ENCODE measurements at places on chromosomes 5 and 9. TPM values are rescaled to one million over a fixed set of nuclear protein-coding genes. Genes with fewer than 3 reads are reported as not detected.

The GRIA1 gene
- not detected for total RNA-seq

The DMGDH gene
- total RNA-seq, result 0.60 TPM

The KIF12 gene
- 0.56 TPM for total RNA-seq

The OTULIN gene
- 26.1 TPM for total RNA-seq

The SGCD gene
- total RNA-seq, result 0.52 TPM

The NR2F1-AS1 gene
- 0.84 TPM for total RNA-seq

The DMRT3 gene
- total RNA-seq, result not detected

DNA sequence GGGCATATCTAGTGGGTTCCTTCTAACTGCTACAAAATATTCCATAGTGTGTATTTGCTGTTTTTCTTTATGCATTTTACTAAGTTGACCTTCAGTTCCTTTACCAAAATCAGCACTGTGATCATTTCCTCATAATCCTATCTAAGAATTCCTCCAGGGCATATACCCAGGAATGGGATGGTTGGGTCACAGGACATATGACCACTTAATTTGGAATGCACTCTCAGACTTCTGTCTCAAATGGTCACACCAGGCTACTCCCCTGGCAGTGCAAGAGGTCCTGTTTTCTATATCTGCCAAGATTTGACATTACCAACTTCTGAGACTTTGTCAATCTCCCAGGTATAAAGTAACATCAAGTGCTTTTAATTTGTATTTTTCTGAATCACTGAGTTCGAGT lies 63.9 kb downstream of the ADAMTS12 start:
- no peak for ATAC-seq

DNA sequence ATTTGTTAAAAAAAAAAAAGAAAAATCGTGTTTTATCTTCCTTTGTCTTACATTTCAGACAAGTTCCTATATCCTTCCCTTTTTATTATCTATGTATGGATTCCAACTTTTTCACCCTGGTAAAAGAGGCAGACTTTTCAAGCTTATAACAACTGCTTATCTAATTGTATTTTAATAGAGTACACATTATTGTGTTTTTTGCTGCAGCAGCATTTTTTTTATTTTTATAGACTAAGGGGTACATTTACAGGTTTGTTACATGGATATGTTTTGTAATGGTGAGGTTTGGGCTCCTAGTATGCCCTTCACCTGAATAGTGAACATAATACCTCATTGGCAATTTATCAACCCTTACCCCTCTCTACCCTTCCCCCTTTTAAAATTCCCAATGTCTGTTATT lies 195.0 kb upstream of the RGMB start:
- ATAC-seq, result no peak

DNA sequence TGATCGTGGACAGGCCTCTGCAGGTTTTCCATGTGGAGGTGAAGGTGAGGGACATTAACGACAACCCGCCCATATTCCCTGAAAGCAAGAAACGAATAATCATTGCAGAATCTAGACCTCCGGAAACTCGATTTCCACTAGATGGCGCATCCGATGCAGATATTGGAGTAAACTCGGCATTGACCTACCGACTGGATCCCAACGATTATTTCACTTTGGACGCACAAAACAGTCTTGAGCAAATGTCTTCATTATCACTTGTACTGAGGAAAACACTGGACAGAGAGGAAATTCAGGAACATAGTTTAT lies 621 bp downstream of the PCDHA13 start:
- no peak for ATAC-seq

DNA sequence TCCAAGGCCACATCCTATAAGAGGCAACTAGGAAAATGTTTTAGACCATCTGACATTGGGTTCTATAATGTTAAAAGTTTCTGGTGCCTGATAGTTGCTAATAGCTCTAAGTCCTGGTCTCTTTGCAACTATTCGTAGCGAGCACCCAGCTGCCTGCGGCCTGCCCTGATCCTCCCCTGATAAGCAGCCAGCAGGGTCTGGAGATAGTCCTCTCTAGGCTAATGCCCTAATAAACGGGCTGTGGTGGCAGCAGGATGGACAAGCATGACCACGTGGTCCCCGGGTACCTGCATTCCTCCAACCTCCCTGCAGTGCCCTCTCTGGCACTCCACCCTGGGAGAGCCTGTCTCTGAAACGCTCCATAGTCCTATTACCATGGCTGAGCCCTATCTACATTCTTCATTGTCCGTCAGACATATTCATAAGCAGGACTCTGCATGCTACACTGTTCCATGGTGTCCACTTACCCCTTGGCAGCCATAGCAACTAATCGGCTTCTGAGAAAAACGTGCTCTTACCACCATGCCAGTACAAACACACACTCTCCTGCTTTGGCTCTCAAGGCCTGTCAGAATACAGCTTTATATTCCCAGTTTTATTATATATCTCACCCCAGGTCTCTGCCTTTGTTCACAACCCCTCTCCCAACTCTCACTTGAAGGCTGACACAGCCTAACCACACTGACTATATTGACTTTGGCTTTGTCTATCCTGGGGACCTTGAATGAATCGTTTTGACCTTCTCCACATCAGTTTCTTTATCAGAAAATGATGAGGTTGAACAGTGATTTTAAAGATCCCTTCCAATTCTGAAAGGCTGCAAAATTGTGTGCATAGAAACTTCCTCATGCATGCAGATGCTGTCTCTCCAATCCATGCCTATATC lies 49.9 kb upstream of the DAPK1 start:
- no peak for ATAC-seq

- no peak for ATAC-seq
Observed at GRCh38 chr5:171913987-171914273, 92.5 kb downstream of the FBXW11 start.

GRCh38 chr5:143972068-143972467 lies 160.1 kb downstream of the HMHB1 start:
- no peak for ATAC-seq

DNA sequence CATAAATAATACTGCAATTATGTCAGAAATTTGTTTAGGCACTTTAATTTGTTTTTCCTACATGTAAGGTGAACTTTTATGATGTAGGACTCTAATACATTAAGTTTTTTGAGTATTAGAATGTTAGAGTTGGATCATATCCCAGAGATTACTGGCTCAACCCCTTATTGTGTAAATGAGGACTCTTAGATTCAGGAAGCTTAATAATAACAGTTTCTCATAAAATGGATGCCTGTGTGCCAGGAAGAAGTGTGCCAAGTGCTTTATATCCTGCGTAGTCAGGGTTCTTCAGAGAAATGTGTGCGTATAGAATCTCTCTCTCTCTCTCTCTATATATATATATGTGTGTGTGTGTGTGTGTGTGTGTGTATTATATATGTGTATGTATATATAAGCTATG lies 388.5 kb downstream of the CAAP1 start:
- ATAC-seq, result no peak

- no peak for ATAC-seq
Observed at GRCh38 chr9:35923598-35923926, 14.3 kb downstream of the SPAAR start.

DNA sequence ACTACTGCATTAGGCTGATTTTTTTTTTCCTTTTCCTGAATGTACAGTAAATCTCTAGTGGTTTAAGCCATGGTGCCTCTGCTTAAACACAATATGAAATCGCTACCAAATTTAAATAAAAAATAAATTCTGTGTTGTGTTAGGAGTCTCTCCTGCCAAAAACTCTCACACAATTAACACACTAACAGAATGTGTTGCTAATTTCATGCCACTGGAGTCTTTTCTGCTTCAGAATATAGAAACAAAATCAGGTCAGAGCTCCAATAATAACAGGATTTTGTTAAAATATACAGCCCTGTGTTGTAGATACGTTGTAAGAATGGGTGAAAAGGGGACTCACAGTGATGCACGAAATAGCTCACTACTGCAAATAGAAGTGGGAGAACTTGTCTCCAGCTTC lies 398.8 kb downstream of the ZSWIM6 start:
- no peak for ATAC-seq

DNA sequence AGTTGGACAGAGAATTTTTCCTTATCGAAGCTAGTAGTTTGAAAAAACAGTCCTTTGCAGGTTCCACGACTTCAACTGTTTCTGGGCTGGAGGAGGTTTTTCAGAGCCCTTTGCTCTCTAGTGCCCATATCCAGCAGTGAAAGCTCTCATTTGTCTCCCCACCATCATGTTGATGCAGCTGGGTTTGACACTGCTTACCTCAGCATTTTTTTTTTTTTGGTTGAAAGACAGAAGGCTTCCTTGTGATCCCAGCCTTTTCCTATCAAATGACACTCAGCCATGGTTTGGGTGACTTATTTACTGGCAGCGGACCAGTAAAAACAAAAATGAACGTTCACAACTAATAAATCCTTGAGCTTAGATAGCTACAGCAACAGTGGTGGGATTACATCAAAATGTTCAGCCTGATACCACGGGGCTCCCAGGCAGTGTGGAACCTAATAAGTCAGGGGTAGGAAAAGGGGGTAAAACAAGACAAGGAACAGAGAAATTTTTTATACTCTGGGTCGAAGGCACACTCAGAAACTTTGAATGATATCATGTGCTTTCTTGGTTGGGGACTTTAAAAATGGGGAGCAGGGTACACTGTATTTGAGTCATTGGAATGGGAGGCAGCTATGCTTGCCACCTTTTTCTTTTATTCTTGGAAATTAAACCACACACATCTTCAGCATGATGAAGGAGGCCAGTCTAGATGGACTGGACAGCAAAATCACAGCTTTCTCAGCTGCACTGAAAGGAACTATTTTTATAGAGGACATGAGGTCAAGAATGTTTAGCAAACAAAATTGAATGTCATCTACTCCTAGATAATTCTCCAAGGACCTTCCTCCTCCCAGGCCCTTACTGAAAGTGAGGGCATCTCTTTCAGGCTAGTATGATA lies 308.9 kb upstream of the MPDZ start:
- no peak for ATAC-seq

- ATAC-seq, result peak; percentile 48
Observed at GRCh38 chr5:156326718-156327259, at the start of gene SGCD. TSS of gene SGCD (plus strand) at chr5:156327164.

DNA sequence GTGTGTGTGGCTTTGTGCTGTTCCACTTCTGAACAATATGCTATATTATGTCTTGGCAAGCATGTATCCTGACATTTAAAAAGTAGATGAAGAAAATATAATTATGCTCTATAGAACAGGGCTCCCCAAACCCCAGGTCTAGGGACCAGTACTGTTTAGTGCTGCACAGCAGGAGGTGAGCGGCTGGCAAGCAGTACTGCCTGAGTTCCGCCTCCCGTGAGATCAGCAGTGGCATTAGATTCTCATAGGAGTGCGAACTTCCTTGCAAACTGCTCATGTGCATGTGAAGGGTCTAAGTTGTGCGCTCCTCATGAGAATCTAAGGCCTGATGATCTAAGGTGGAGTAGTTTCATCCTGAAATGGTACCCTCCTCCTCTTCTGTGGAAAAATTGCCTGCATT lies 979.1 kb upstream of the CTNND2 start:
- no peak for ATAC-seq

GRCh38 chr9:4986296-4986695 lies 1.2 kb downstream of the JAK2 start:
- no peak for ATAC-seq

GRCh38 chr5:39816156-39816845 lies 391.5 kb upstream of the DAB2 start:
- no peak for ATAC-seq

DNA sequence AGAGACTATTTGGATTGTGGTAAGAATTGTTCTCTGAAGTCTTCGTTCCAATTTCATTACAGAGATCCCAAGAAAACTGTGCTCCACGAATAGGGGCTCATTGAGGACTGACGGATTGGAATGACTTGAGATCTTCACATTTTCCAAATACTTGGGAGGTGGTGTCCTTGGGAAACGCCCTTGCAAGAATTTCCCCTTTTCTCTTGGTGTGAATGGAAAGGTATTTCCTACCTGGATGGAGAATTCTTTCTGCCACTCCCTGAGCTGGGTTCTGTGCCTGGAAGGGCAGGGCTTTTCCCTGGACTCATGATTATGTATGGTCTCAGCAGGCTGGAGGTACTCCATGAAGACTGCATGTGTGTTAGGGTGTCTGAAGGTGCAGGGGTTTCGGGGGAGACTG lies 53.9 kb downstream of the SNX18 start:
- no peak for ATAC-seq

DNA sequence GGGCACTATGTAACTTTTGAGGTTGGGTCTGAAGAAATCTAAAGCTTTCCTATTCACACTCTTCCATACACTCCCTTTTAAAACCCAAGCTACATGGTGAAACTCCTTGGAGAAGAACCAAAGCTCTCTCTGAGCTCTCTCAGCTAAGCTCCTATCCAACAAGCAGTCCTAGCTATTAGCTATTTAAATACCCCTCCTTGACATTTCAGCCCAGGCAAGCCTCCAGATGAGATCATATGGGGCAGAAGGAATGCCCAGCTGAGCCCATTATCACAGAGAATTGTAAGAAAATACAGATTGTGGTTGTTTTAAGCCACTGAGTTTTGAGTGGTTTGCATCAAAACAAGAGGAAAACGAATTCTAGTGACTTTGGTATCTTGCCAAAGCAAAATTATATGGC lies 15.2 kb downstream of the HSPB3 start:
- no peak for ATAC-seq

DNA sequence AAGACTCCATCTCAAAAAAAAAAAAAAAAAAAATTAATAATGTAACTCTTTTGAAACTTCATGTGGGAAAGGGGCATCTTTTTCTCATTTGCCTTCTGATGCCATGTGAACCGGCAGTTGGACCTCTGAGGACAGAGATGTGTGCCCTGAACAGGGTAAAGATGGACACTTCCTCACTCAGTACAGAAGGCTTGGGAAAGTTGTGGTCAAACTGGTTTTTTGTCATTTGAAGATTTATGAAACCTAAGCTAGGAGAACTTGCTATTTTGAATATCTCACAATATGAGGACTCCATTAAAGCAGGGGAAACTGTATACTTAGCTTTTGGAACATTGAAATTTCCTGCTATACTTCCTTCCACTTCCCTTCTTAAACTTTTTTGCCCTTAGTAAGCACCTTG lies 147.5 kb upstream of the ALDH1B1 start:
- ATAC-seq, result peak; percentile 39

- ATAC-seq, result peak; percentile 65
Observed at GRCh38 chr5:55533521-55534435, 986 bp downstream of the PLPP1 start.

Data from esophagus mucosa (tissue), 1 donor.